ENCODE measurements at places on chromosomes 2 and 18.

GRCh38 chr2:28972778-28973335 lies 8.2 kb upstream of the TOGARAM2 start:
- no peak for DNase-seq

- DNase-seq: no peak
Observed at GRCh38 chr2:20430461-20431300, 16.2 kb upstream of the RHOB start.

DNA sequence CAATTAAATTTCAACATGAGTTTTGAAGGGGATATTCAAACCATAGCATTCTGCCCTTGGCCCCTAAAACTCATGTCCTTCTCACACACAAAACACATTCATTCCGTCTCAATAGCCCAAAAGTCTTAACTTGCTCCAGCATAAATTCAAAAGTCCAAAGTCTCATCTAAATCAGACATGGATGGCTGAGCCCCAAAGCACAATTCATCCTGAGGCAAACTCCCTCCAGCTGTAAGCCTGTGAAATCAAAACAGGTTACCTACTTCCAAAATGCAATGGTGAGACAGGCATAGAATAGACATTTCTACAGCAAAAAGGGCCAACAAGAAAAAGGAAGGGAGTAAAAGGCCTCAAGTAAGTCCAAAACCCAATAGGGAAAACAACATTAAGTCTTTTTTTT lies 245.8 kb downstream of the TTC32 start:
- DNase-seq: no peak

- DNase-seq: no peak
Observed at GRCh38 chr2:204672772-204673171, 127.5 kb downstream of the PARD3B start.

DNA sequence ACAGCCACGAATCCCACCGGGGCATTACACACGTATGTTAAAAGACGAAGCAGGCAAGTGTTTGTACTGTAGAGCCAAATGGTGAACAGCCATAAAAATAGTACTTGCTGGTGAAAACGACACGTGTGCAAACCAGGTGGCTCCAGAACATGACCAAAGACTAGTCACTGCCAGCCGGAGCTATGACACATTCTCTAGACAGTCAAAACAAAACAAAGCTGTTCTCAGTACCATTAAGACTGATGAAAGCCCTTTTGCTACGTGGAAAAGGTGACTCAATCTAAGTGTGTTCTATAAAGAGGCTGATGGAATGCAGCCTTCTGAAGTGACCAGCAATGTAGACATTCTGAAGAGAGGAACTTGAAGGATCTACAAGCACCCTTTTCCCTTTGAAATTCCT lies 367.7 kb upstream of the NETO1 start:
- peak; percentile 70 for DNase-seq

- DNase-seq: no peak
Observed at GRCh38 chr2:111034606-111035005, 86.1 kb upstream of the BCL2L11 start.

DNA sequence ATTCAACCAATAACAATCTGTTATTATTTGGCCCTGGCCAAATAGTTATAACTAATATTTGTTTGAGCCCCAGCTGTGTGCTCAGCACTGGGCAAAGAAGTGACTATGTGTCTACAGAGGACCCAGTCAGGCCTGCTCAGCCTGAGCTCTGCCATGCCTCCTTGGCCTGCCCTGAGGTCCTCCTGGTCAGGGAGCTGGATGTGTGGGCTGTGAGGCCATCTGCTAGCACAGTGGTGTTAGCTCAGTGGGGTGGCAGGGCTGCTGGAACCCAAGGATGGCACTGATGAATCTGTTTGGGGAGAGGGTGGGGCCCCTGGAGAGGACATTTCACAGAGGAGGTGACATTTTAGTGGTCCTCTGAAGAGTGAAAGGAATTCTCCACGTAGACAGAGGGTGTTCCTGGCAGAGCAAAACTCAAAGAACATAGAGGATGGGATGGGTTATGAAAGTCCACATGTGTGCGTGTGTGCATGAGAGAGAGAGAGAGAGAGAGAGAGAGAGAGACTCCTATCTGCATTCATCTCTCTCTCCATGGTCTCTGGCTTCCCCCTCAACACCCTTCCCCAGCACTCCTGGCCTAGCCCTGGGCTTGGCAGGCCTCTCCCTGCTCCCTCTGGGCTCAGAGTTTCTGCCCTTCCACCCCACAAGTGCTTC lies 21.2 kb upstream of the ATOH8 start:
- no peak for DNase-seq

DNA sequence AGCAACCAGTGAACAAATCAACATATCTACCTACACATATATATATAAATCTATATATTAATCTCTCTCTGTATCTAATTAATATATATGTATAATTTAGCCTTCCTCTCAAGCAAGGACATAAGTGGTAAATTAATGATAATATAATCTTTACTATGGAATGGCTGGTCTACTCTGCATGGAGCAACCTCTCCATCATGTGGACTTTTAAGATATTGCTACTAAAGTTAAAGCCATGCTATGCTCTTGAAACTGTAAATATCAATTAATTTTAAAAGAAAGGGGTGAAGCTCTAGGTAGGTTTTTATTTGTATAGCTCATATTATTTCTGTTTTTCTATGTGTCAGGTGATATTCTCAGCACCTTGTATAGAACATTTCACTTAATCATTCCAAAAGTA lies 147.0 kb downstream of the PPP1R1C start:
- DNase-seq: no peak

- no peak for DNase-seq
Observed at GRCh38 chr2:189548666-189549448, 31.7 kb downstream of the SLC40A1 start.

All from BJ (cell line).